ENCODE measurements at places on chromosomes 3 and 15.

DNA sequence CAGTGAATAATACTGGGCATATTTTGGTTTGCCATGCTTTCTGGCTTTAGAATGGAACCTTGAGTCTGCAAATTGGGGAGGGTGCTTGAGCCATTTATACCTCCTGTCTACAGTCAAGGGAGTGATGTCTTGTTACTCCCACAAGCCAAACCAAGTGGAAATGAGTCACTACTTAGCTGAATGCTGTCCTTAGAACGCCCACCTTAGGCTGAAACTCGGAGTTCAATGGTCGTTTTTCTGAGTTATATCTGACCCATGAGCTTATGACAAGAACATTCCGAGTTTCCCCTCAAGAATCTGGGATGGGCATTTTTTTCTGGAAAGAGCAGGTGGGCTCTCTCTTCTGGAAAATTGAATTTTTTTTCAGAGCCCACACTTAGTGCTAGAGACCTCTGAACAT is 17.4 kb upstream of the CLDN18 start:
- no peak for DNase-seq

DNA sequence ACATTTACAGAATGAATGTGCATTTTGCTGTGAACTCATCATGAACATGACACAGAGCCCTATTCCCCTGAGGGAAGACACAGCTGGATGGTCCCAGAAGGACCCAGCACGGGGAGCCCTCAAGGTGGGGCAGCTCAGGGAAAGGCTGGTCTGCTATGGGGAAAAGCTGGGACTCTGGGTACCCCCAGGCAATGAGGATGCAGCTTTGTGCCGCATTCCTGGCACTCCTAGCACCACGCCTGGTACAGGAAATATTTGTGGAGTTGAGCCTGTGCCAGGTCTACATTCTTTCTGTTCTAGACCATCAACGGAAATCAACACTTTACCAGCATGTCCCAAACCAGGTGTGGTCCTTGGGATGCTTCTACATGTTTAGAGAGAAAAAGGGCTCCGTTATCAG is 74.0 kb downstream of the SRGAP3 start:
- DNase-seq, result no peak

GRCh38 chr3:149575961-149576564 is 81.8 kb downstream of the WWTR1 start:
- DNase-seq, result no peak

- DNase-seq, result no peak
Measured at GRCh38 chr3:25962255-25962654, 172.4 kb downstream of the OXSM start.

- DNase-seq, result no peak
Measured at GRCh38 chr3:26058901-26059321, 269.0 kb downstream of the OXSM start.

DNA sequence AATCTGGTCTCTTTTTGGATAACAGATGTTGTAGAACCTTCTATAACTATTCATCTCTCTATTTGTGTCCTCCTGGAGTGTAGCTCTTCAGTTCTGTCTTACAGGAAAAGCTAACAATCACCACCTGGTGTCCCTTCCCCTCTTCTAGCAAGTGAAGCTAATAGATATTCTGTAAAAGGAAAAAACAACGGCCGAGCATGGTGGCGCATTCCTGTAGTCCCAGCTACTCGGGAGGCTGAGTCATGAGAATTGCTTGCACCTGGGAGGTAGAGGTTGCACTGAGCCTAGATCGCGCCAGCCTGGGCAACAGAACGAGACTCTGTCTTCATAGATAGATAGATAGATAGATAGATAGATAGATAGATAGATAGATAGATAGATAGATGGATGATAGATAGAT is 779.4 kb downstream of the TUSC7 start:
- no peak for DNase-seq

DNA sequence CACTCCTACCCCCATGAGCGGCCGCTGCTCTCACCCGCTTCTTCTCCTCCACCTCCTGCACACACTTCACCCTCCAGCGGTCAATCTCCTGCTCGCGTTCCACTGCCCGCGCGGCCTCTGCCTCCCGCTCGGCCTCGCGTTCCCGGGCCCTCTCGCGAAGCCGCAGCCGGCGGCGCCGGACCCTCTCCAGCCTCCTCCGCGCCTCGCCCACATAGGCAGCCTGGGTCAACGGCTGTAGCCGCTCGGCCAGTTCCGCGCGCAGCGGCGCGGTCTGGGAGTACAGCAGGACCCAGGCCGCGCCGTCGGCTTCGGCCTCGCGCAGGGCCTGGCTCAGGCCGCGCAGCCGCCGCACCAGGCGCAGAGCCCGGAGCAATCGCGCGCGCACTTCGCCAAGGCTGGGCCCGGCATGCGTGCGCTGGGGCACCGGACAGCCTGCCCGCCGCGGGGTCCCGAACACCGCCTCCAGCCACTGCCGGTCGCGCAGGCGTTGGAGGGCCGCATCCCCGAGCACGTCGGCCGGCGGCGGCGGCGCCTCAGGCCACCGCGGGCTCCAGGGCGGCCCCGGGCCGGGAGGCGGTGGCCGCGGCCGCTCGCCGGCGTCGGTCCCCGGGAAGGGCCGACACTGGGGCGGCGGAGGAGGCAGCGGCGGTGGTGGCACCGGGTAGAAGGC is 595 bp downstream of the PDCD7 start:
- DNase-seq, result peak; percentile 8

DNA sequence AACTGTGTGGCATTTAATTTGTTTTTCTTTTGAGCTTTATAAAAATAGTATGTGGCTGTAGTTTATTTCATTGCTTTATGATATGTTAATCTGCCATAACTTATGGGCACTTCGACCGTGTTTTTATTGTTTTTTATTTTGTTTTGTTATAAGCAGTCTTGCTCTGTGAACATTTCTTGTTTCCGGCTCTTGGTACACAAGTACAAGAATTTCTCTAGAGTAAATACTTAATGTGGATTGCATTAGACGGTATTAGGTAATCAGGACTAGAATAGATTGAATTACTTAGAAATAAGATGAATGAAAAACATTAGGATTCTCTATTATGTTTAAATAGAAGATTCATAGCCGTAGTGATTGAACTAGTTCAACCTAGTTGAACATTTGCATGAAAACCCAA is 2.1 kb downstream of the ZFAND6 start:
- DNase-seq, result no peak

GRCh38 chr15:90818251-90819210 is 49.9 kb upstream of the FURIN start:
- DNase-seq, result no peak

- no peak for DNase-seq
Measured at GRCh38 chr3:45153658-45154437, 7.7 kb upstream of the CDCP1 start.

DNA sequence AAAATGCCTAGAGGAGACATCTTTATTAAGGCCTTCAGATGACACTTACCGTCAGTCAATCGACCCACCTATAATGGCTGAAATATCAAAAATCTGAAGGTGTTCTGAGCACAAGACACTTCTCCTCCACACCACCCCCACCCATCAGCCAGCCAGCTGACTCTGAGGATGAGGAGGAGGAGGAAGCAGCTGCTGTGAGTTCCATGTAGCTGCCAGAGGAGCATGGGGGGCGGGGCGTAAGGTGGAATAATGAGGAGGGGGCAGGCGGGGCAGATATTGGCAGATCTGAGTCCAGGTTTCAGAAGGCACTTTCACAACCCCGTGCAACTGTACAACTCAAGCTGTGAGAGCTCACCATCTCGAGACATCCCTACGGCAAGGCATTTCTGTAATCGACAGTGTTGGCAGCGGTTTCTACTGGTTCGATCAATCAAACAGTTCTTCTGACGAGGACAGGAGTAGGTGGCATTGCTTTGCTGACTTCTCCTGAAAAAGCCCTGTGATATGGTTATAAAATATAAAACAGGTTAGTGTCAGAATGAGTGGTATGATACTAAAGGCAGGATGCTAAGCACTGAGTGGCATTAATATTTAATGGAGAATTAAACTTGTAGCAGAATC is 35.4 kb upstream of the ICE2 start:
- no peak for DNase-seq

DNA sequence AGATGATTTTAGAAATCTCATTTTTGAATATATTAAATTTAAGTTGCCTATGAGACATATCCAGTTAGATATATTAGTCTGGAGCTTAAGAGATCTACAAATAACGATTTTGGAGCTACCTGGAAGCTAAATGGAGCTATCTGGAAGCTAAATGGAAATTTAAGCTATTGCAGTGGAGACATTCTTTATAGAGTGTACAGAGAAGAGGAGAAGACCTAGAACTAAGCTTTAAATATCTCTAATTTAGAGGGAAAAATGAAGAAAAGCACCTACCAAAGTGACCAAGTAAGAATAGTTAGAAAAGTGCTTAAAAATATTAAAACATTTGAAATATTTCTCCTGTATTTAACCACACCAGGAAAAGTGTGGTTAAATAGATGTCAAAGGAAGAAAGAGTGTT is 28.3 kb downstream of the SPESP1 start:
- no peak for DNase-seq

DNA sequence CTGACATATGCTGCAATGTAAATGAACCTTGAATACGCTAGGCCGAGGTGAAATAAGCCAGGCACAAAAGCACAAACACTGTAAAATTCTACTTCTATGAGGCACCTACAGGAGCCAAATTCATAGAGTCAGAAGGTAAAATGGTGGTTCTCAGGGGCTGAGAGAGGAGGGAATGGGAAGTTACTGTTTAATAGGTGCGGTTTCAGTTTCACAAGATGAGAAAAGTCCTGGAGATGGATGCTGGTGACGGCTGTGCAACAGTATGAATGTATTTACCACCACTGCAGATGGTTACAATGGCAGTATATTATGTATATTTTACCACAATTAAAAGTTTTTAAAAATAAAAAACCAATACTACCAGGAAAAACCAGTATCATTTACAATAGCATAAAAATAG is 4.0 kb downstream of the TNK2 start:
- no peak for DNase-seq

DNA sequence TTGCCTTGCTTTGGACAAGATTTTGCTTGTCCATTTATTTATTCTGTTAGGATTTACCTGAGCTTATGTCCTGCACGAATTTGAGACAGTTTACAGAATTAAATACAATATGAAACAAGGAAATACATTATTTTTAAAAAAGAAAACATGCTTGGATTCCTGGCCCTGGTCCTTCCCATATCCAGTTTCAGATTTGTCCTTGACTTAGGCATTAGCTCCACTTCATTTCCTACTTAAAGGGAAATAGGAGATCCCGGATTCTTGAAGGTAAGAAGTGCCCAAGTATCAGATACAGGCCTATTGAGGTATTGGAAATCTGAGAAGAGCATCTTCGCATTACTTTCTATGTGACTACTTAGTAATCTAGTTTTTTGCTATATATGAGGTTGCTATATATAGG is 672.0 kb downstream of the SI start:
- DNase-seq, result no peak

DNA sequence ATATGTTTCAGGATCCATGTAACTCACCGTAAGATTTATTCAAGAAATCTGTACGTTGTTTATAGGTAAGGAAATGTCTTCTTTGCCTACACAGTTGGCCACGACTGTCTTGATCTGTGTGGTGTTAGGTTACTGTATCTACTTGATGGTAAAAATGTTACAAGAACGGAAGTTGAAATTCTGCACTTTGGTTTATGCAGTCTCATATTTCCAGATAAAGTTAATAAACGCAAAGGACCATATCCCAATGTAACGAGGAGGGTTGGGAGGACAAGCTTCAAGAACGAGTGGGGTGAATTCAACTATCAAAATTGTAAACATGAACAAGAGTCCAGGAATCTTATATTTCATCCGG is 1.0 kb downstream of the USF3 start:
- DNase-seq, result no peak

DNA sequence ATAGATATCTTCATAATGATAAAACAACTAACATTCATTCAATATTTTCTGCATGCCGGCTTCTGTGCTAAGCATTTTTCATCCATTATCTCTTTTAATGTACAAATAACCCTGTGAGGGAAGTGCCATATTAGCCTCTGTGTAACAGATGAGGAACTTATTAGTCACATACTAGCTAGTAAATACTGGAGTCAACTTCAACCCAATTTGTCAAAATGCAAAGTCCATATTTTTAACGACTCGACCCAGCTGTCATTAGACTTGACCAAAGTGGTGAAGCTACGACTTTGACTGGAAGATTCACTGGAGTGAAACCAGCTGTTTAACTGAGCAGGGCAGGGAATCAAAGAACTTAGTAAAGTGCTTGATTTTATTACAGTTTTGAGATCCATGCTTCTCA is 41.6 kb downstream of the PARP15 start:
- DNase-seq, result no peak

DNA sequence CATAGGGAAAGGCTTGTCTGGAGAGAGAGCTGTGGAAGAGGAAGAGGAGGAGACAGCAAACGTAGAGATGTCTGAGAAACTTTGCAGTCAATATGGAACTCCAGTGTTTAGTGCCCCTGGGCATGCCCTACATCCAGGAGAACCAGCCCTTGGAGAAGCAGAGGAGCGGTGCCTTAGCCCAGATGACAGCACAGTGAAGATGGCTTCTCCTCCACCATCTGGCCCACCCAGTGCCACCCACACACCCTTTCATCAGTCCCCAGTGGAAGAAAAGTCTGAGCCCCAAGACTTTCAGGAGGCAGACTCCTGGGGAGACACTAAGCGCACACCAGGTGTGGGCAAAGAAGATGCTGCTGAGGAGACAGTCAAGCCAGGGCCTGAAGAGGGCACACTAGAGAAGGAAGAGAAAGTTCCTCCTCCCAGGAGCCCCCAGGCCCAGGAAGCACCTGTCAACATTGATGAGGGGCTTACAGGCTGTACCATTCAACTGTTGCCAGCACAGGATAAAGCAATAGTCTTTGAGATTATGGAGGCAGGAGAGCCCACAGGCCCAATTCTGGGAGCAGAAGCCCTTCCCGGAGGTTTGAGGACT is 6.9 kb downstream of the MAP1A start:
- DNase-seq, result no peak

- DNase-seq, result no peak
Measured at GRCh38 chr3:127039719-127040118, 56.8 kb downstream of the PLXNA1 start.

GRCh38 chr15:59739557-59740186 is 50.6 kb upstream of the BNIP2 start:
- no peak for DNase-seq

DNA sequence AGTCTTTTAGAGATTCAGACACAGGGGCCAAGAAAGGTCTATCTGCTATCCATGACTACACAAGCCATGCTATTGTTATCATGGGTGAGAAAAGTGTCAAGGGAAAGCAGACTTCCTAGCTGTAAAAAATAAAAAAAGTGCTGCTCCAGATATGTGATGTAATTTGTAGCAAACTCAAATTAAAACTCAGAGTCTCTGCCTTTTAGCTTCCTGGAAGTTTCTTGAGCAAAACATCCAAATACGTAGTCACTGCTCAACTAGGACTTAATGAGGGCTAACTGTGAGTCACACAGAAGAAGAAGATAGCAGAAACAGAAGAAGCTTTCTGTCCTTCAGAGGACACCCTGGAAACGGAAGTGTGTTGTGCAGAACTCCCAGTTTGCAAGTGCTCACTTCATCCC is 393.4 kb upstream of the NR2F2 start:
- DNase-seq, result no peak

Data from stimulated activated CD4-positive, alpha-beta T cell treated with anti-CD3 and anti-CD28 coated beads, Interleukin-1b, Interleukin-23, amount 100 ng/mL, for 24 hours (primary cell).